ENCODE measurements at places on chromosomes 5 and 9.

DNA sequence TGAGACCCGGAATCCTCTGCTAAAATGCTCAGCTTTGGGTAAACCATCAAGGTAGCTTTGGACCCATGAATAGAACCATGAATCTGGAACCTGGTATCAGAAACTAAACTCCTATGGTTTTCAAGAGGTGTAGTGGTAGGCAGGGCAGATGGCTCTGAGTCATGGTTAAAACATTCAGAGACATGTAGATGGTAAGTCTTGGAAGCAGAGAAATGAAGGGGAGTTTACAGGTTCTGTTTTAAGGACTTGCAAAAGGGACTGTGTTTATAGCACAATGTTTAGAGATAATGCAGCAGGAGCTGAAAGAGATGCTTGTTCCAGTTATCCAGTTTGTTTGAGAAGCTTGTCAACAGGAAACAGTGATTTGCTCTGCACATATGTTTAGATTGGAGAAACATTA is 36.0 kb upstream of the FBN2 start:
- DNase-seq = peak; percentile 30

DNA sequence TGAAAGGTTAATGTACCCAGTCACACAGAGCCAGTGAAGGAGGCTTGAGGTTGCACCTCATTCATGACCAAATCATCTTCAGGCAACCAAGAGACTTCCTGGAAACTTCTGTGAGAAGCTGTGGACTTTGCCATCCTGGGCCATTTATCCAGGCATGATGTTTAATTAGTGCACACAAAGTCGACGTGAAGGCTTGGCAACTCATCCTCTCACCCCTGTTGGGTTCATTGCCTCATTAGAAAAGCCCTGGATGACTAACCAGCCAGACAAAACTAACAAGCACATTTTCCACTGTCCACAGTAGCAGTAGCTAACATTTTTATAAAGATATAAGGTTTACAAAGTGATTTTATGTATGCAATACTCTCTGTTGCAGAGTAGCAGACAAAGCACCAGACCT is 65.7 kb upstream of the ZNF462 start:
- peak; percentile 49 for DNase-seq

- no peak for DNase-seq
Observed at GRCh38 chr5:15241216-15241821, 258.7 kb upstream of the FBXL7 start.

- DNase-seq = no peak
Observed at GRCh38 chr5:57097526-57097925, 76.3 kb upstream of the GPBP1 start.

DNA sequence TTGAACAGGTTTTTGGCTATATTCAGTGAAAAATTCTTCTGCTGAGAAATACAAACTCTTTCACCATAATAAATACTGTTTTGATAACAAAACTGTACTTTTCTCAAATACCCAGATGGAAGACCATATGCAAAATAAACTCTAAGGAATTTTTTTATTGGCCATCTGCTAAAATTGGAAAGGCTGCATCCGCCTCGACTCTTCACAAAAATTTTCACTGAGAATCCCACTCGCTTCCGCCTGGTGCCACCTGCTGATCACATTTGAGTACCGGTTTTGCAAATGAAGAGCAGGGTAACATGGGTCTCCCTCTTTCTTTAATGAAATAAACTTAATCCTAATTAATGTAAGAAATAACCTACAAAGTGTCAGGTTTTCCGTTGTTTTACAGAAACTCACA is 76.4 kb downstream of the TTLL11 start:
- DNase-seq = no peak

DNA sequence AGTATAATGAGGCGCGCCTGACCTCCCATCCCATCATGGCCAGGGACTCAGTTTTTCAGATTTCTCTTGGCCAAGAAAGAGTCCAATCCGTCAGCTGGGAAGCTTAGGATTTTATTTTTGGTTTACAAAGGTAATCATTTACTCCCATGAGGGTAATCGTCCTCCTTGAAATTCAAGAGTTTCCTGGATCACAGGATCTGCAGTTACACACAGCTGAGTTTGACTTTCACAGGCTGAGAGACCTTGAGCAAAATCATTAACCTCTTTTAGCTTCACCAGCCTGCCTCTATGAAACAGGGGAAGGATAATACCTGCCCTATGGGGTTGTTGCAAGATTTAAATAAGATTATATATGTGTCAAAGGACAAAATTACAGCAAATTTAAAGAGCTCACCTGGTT is 15.4 kb upstream of the AK3 start:
- DNase-seq = no peak

GRCh38 chr5:165525271-165525670 is 2019.9 kb downstream of the MAT2B start:
- peak; percentile 64 for DNase-seq

- DNase-seq = peak; percentile 20
Observed at GRCh38 chr5:9712506-9712905, 82.4 kb upstream of the TAS2R1 start.

DNA sequence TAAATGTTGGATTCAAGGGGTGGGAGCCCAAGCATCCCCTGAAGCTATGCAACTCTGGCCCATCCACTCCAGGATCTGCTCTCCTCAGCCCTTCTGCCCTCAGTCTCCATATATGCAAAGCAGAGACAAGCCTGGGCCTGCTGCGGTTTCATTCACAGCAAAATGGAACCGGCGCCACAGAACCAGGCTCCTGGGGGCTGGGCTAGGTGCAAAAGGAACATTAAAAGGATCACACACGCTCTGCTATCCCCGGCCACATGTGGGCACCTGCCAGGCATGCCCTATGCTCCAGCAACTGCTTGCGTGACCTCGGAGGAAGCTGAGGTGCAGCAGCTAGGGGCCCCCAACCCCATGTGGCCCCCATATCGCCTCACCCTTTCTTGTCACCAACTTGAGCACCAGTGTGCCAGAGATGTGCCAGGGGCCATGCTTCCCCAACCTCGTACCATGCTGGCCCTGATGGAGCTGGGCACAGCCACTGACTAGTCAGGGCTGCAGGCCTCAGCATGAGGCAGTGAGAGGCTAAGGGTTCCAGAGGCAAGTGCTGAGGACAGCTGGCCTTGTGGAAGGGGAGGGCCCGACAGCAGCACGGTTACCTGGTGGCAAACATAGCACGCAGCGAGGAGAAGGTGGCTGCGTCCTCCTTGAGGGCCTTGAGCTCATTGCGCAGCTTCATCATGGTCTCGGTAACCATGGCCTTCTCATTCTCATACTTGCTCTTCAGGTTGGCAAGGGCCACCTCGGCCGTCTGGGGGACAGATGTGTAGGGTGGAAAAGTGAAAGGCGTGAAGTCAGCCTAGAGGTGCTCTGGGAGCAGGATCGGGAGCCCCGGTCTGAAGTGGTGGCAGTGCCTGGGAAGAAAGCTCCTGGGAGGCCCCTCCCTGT is 47.2 kb downstream of the BICD2 start:
- no peak for DNase-seq

DNA sequence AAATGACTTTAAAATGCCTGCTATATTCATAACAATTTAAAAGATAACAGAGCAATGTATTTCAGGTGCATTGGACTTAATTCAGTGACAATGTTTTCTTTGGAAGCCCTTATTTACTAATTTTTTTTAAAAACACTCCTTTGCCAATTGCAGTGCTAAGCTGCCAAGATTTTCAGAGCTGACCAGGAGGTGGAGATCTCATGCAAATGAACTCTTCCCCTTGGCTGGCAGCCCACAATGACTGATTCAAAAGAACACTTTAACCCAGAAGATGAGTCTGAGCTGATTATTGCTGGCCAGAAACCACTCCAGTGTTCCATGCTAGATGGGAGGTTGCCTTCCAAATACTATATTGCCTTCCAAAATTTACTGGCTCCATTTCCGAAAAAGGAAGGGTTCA is 128.3 kb upstream of the CCNH start:
- DNase-seq = peak; percentile 94

- DNase-seq = peak; percentile 26
Observed at GRCh38 chr5:156359476-156359875, 32.5 kb downstream of the SGCD start.

DNA sequence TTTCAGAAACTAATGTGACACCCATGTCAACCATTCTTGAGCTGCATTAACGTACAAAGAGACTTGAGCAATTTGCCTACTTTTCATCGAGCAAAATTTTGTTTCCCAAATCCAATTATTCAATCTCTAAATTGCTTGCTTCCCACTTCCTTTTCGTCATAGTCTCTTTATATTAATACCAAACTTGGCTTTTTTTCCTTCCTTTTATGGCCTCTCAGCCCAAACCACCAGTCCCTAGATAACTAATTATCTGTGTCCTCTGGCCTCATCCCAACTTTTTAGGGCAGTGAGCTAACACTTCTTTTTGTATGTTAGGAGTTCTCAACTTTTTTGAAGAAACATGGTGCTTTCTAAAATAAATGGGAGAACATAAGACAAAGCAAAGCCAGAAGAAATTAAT is 155.5 kb upstream of the S1PR3 start:
- no peak for DNase-seq

- no peak for DNase-seq
Observed at GRCh38 chr9:135253305-135254004, 166.0 kb downstream of the OLFM1 start.

DNA sequence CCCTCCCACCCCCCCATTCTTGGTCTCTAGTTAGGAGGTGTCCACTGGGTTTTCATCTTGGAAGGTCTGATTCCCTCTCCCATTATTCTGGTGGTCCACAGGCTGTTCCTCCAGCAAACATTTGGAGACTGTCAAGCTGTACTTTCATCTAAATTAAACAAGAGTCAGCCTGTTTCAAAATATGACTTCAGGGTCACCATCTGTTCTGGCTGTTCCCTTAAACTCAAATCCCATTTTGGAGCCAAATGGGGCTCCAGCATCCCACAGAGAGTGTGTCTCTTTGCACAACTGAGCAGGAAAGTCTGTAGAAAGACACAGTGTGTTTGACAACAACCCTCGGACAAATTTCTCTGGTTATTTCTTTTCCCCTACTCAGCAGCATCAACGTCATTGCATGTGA is 20.5 kb downstream of the COL15A1 start:
- no peak for DNase-seq

- no peak for DNase-seq
Observed at GRCh38 chr9:1331546-1332038, 281.4 kb downstream of the DMRT2 start.

- no peak for DNase-seq
Observed at GRCh38 chr9:92183449-92183848, 68.2 kb upstream of the SPTLC1 start.

GRCh38 chr9:5851445-5851844 is 18.5 kb upstream of the ERMP1 start:
- peak; percentile 50 for DNase-seq

DNA sequence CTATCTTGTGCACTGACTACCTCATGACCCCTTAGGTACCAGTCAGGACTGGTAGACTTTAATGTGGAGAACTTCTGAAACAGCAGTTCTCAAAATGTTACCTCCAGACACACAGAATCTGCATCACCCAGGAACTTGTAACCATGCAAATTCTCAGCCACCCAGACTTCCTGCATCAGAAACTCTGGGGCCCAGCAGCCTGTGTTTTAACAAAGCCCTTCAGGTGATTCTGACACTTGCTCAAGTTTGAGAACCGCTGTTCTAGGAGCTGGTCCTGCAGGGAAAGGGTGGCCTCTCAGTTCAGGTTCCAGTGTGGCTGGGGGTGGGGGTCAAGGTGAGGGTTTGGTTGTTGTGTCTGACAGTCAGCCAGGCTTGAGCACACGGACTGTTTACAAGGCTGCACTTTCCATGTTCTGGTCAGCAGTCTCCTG is 28.4 kb downstream of the ZFP62 start:
- DNase-seq = no peak

DNA sequence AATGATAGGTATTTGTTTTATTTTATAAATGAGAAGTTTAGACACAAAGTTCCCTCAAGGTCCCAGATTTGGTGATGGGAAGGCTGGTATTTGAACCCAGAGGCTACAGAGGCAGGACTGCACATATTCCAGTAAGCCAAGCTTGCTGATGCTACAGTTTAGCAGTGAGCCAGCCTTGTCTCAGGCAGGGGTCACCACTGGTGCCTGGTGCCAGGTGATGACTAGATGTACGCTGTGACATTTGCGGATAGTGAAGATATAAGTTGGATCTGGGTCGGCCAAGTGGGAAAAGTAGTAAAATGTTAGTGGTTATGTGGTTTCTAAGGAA is 143.9 kb downstream of the AOPEP start:
- DNase-seq = no peak

- peak; percentile 17 for DNase-seq
Observed at GRCh38 chr9:10059044-10059443, 553.8 kb downstream of the PTPRD start.

DNA sequence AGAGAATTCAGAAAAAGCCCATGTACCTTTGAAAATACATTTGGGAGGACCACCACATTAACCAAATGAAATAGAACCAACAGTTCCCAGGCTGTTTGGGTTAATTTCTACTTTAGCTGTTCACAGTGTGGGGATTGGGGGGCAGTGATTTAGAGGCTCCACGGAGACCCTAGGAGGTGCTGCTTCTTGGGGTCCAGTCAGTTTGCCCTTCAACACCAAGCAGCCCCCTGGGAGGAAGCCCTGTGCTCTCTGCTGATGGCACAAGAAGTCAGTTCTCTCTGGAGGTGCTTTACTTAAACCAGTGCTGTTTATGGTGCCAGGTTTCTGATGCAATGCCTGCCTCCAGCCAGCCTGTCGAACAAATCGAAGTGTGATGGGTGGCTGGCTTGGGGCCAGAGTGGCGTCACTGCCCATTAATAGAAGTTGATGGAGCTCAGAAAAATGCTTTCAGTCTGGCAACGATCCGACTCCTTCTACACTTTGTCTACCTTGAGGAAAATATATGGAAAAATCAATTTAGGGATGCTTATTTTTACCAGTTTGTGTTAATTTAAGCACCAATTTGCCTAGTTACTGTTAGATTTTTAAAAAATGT is 134.0 kb downstream of the SNX18 start:
- DNase-seq = peak; percentile 85

DNA sequence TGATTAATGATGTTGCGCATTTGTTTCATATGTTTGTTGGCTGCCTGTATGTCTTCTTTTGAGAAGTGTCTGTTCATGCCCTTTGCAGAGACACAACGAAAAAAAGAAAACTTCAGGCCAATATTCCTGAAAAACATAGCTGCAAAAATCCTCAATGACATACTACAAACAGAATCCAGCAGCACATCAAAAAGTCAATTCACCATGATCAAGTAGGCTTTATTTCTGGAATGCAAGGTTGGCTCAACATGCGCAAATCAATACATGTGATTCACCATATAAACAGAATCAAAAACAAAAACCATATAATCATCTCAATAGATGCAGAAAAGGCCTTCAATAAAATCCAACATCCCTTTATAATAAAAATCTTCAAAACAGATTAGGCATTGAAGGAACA is 1.9 kb upstream of the ANKS6 start:
- DNase-seq = no peak

DNA sequence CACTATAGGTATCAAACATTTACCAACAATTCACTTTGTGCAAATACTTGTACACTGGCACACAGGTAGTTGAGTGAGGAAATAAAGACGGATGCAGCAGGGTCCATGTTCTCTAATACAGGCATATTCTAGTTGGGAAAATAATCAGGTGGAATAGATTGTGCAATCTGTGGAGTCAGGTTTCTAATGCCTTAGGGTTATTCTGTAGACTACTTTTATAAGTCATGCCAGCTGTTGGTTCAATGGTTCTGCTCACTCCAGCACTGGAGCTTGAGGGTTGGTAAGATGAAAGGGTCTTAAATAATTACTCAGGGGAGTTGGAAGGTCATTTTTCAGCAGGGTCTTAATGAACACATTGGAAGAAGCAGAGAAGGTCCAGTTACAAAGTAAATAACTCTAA is 690.3 kb upstream of the DMAC1 start:
- no peak for DNase-seq
